AG20443 (cell line): ENCODE measurements at places on chromosomes 1 and 21.
A peak's percentile ranks its signal among the peaks of the same experiment; 100 is the strongest.

DNA sequence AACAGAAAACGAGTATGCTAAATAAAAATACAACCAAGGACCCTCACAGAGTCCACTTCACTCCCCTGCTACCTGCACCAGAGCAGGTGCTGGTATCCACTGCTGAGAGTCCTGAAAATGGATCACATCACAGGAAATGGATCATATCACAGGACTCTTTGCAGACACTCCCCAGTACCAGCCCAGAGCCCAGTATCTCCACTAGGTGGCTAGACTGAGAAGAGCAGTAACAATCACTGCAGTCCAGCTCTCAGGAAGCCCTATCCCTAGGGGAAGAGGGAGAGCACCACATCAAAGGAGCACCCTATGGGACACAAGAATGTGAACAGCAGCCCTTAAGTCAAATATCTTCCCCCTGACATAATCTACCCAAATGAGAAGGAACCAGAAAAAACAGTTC is 28.0 kb downstream of the AGBL4 start:
- DNase-seq, result no peak

DNA sequence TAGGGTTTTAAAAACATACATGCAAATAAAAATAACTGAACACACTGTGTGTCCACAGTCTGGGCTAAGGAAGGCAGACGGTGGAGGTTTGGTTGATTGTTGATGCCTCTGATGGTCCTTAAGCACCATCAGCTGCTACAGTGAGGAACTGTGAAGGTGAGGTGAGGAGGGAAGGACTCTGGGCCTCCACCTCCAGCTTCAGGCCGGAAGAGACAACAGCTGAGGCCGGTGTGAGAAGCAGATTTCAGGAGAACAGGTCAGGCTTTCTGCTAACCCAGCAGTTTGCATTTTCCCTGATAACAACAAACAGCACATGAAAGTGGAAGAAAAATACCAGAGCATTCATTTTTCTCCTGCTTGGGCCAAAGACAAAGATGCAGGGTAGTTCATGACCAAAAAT is 189.9 kb upstream of the AJAP1 start:
- no peak for DNase-seq

DNA sequence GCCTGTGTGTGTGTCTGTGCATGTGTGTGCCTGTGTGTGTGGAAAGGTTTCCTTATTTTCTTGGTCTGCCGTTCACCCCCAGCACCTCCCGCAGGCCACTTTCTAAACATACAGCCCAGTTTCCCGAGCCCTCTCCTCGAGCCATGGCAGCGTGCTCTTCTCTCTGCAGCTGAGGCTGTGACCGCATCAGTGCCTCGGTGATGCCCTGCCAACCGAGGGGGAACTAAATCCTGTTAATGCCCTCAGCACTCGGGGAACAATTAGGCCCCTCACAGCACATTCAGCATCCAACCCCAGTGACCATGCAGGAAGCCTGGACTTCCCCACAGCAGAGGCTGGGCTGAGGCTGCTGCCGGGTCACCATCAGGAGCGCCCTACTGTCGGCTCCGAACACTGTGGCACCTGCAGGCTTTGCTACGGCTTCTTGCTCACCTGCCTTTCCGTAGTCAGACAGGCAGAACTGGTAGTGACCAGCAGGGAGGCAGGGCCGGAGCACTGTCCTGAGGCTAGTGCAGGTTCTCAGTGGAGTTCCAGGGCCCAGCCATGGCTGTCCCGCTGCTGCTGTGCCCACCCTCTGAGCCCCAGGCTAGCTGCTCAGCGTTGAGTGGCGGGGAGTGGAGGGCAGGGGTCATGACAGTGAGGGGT is 8.1 kb downstream of the GPR137B start:
- DNase-seq, result no peak

GRCh38 chr1:241589521-241589920 is 50.6 kb downstream of the CHML start:
- DNase-seq, result no peak

DNA sequence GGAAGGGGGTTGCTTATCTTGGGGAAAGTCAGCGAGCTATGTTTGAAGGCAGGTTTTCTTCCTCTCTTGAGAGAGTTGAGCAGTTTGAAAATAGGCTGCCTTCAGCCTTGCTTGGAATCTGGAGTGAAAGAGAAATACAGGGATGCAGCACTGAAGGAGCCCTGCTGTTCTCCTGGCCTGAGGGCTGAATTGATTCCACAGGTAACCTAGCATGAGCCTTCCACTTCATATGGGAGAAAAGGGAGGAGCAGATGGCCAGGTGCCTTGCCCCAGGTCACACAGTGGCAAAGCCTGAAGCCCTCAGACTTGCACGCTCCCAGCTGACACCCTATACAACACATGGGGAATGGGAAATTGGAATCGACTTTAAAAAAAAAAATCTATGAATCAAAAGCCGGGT is 88.0 kb upstream of the WLS start:
- no peak for DNase-seq

DNA sequence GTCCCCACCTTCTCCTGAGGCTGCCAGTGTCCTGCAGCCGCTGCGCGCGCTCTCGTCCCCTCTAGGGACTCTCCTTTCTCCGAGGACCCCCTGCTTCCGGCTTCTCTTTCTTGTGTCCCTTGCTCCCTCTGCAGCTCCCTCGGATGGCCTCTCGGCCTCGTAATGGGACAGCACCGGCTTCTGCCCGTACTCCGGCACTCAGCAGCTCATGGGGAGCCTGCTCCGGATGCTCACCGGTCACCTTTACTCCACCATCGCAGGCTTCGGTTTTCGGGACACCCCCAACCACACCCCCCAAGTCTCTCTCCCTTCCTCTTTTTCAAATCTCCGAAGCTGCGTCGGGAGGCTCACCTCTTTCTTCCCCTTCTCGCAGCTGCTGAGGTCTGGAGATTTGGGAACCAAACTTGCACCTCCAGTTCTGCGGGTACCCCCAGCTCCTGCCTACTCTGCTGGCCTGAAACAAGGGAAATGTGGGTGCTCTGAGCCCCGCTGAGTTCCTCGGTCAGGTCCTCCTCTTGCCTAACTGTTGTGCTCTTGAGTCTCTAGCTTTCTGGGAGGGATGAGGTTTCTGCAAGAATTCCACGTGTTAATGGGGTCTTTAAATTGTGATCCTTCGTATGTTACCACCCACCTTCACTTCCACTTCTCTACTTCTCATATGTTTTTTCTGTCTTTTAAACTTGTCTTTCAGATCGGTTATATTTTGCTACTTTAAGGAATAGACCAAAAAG is 930 bp downstream of the CDC14A start:
- peak; percentile 40 for DNase-seq

DNA sequence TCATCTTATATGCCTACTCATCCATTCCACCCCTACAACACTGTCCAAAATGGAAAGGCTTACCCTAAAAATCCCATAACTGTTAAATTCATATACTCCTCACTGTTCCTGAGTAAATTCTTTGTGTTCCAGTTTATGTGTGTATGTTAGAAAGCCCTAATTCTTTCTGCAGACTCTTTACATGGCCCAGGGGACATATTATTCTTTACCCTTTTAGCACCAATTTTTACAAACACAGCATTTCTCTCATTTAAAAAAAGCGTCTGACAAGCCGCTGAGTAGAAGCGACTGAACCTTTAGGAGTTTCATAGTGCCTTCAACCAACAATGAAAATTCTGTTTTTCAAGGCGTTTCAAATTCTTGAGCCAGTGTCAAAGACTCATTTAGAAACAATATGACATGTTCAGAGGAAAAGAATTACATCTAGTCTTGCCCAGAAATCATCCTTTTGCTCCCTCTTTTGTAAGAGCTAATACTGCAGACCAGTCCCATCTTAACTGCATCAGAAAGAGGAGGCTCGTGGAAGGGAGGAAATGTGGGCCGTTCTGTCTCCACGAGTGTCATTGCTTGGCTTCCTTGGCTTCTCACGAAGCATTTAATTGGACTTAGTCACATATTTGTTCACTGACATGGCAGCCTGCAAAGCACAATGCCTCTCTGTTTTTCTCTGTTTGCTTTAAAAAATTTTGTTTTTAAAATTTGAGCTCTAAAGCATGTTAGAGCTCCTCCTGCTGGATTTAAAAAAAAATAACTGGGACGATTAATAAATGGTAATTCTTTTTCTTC is 21.3 kb upstream of the C1orf105 start:
- DNase-seq, result peak; percentile 86

DNA sequence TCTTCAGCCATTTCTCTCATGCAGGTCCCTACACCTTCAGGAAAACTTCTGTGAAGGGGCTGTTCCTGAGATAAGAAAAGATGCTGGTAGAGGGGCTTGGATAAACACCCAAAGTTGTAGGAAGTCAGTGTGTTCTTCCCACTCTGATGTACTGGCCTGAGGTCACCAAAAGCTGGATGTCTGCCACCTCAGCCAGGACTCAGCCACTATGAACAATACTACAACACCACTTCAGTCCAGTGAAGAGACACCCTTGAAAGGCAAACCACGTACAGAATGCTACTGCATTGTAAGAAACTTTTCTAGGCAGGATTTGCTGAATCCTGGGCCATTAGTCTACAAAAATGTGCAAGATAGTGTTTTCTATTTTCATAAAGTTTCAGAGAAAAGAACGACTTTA is 2.4 kb downstream of the PTPN14 start:
- peak; percentile 52 for DNase-seq

- no peak for DNase-seq
Measured at GRCh38 chr21:31564439-31564838, 95.1 kb upstream of the SOD1 start.

- peak; percentile 69 for DNase-seq
Measured at GRCh38 chr1:119885903-119886783, 10.2 kb downstream of the ADAM30 start.
